ENCODE measurements at places on chromosomes 7 and 10.

DNA sequence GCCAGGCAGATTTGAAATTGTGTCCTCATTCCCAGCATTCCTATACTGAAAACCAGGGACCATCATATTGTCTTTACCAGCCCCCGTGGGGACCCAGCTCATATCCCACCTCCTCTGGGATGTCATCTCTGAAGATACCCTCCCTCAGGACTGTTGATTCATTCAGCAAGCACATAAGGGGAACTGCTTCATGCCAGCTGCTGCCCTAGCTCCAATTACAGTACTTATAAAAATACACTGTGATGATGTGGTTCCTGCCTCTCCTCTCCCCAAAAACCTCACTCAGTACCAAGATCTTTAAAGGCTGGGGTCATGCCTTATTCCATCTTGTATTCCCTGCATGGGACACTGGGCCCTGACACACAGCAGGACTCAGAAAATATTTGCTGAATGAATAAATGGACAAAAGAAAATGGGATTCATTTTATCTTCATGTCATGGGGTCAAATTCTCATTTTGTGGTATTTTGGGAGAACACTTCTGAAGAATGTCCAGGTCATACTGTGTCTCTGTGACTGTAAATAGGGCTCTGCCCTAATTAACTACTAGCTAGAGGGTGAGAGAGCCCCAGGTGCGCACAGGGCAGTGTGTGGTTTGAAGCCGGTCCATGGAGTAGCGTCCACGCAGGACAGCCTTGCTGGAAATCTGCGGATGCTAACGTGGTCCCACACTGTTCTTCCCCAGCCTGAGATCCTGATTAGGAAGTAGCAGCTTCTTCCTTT lies 29.0 kb upstream of the DAGLB start:
- no peak for DNase-seq

DNA sequence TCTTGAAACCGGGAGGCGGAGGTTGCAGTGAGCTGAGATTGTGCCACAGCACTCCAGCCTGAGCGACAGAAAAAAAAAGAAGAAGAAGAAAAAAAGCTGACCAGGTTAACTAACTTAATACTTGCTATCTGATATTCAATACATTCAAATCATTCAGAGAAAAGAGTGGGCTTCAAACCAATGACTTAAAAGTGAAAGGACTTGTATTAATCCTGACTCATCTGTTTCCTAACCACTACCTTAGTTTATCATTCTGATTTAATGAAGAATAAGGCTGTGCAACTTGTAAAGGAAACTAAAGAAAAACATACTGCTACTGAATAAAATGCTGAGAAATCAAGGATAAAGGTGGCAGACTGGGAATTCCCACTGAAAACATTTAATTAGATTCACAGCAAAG lies 128.4 kb downstream of the NRBF2 start:
- peak; percentile 24 for DNase-seq

DNA sequence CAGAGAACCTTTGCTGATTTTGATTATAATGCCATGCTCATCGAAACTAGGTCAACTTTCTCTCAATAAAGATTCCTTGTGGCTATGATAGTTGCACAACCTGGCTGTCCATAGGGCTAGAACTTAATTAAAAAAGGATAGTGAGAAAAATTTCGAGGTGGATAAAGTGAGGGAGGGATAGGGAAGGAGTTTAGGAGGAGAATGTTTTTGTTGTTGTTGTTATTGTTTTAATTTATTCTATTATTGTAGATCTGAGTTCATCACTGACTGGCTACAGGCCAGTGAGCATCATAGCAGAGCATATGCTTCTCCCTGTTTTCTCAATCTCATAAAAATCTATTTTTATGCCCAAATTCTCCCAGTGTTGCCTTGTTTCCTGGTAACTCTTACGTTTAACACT lies 688.7 kb upstream of the GRM3 start:
- DNase-seq, result no peak

DNA sequence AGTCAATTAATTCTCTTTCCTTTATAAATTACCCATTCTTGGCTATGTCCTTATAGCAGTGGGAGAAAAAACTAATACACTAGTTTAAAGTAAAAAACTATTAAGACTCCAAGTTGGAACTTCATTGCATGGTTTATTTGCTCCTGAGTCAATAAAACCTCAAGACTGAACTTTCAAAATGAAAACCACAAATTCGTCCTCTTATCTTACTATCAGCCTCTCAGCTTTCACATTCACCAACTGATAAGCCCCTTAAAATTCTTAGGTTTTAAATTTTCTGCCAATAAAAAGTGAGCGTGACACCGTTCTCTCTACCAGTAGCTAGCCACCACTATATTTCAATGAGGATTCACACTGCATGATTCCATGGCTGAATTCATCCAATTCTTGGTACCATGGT lies 346.4 kb upstream of the NPSR1 start:
- no peak for DNase-seq

DNA sequence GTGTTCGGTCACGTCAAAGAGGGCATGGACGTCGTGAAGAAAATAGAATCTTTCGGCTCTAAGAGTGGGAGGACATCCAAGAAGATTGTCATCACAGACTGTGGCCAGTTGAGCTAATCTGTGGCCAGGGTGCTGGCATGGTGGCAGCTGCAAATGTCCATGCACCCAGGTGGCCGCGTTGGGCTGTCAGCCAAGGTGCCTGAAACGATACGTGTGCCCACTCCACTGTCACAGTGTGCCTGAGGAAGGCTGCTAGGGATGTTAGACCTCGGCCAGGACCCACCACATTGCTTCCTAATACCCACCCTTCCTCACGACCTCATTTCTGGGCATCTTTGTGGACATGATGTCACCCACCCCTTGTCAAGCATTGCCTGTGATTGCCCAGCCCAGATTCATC lies 6.5 kb downstream of the PPIF start:
- no peak for DNase-seq

DNA sequence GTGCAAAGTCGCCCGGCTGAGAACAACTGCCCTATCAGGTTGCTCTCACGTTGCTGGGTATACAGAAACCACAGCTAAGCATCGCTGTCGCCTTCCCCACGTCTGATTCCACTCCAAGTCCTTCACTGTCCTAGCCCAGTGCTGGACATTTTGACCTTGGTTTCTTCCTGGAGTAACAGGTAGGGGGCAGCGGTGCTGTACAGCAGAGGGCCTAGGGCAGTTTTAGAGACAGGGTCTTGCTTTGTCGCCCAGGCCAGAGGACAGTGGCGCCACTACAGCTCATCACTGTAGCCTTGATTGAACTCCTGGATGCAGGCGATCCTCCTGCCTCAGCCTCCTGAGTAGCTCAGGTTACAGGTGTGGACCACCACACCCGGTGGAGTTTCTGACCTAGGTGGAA lies 2.6 kb downstream of the CLDN15 start:
- no peak for DNase-seq

- no peak for DNase-seq
These were observed 269.1 kb downstream of the ZMYND11 start for GRCh38 chr10:404346-404745.

DNA sequence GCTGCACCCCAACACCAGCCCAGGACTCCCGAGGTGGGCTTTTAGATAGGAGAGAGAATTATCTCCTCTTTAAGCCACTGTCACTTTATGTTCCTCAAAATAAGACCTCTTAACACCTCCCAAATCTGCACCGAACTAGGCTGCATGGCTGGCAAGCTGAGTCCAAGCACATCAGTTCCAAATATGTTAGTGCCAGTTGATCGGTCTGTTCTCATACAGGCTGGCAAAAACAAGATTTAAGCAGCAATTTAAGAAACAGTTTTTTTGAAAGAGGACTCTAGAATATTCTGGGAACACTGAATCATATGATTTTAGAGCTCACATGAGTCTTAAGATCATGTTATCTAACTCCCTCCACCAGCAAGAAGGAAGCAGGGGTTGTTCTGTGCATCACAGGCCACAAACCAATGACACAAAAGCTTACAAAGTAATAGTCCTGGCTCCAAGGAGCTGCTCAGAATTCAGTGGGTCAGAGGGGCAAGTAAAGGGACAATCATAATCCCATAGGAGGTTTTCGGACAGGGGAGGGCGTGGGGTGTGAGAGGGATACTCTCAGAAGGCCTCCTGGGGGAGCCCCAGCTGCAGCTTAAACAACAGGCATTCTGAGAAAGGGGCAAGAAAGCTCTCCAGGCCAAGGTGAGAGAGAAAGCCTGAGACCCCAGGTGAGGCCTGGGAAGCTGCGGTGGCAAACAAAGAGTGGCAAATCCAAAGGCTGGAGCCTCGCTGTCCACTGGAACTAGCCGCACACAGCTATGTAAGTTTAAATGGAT lies 7.1 kb downstream of the COBL start:
- DNase-seq, result no peak

DNA sequence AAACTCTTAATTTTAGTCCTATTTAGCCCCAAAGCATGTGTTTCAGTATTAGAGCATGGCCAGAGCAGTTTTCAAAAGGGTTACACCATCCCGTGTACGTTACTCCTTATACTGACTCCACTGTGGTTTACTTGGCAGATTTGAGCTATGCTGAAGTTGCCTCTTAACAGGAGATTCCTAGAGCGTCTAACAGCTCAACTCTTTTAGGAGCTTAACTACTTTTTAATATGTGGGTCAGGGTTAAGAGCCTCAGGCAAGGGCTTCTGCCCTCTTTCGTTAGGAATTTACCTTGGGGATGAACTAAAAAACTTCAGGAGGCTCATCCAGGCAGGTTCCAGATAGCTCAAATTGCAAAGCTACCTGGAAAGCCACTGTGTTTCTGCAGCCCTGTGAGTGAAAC lies 674.8 kb upstream of the C7orf33 start:
- no peak for DNase-seq

All from activated CD4-positive, alpha-beta T cell treated with anti-CD3 and anti-CD28 coated beads, Interleukin-2, Interleukin-4, amounts not matched to agents 100 ng/mL and 50 ng/mL, durations not matched to agents 16 hours and 8 hours (primary cell).